Stimulated activated CD4-positive, alpha-beta T cell treated with anti-CD3 and anti-CD28 coated beads, Interleukin-12 subunit alpha, Interleukin-12 subunit beta, amount 100 ng/mL, for 48 hours (primary cell): ENCODE measurements at places on chromosomes 4 and X.

GRCh38 chr4:142040043-142040442, 403.7 kb downstream of the IL15 start:
- no peak for DNase-seq

GRCh38 chr4:175330652-175331051, 412.5 kb downstream of the ADAM29 start:
- DNase-seq = no peak

- DNase-seq = no peak
Measured at GRCh38 chr4:72966652-72967051, 102.9 kb downstream of the COX18 start.

- no peak for DNase-seq
Measured at GRCh38 chr4:150769248-150769647, 187.3 kb downstream of the MAB21L2 start.

DNA sequence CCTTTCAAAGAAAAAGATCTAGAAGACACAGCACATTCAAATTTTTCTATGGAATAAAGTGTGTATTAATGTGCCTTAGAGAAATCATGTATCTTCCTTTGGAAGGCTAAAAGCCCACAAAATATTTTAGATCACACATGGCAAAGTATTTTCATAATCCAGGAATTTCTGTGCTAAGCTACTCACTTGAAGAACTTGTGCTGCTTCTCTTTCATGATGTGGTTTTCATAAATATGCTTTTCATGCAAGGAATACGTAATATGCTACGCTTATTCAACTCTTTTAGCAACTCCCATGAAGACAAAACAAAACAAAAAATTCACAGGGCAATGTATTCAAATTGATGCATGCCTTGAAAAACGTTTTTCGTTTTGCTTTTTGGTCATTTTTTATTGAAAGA, 125.6 kb downstream of the ARHGAP24 start:
- DNase-seq = no peak

DNA sequence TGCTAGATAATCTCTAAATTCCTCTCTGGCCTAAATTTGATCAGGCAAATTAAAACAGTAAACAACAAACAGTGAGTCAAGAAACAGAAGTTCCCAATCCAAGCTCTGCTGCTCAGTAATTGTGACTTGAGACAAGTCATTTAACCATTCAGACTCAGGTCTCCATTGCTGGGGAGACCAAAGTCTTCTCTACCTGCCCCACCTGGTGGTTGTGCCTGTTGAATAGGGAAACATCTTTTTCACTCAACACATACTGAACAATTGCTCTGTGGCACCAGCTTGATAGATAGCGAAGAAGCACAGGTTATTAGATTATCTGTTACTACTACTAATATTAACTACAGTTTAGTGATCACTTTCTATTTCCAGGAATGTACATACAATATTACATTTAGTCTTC, 112.1 kb upstream of the EOLA2 start:
- no peak for DNase-seq

- no peak for DNase-seq
Measured at GRCh38 chr4:36269101-36269500, 12.3 kb upstream of the DTHD1 start.

DNA sequence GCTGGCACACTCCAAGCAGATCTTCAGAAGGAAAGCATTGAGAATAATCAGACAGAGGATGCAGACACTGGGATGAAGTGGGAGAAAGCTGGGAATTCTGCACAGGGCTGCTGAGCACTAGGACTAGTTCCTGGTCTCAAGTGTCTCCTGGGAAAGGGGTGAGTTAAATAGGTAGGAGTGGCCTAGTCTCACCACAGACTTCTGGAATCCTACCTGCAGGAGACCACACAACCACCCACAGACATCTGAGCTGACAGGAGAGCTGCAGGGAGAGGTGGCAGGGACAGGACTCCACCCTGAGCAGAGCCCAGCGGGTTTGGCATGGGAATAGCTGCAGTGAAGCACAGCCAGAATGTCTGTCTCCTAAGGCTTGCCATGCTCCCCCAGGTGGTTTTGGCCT, 95.1 kb upstream of the GALNTL6 start:
- DNase-seq = no peak

DNA sequence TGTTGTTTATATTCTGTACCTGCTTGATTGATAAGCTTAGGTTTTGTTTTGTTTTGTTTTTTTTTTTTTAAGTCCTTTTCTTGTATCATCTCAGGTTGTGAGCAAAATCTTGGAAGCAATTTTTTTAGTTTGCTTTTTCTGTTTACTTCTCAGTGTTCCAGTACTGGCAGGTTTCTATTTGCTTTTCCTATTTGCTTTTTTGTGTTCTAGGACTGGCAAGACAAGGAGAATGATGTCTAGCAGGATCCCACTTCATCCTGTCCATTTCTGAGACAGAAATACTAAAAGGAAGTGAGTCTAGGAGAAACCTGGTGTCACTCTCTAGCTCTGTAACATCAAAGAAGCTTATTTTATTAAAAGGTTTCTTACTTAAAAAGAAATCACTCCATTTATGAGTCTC, 15.6 kb downstream of the CXCL13 start:
- no peak for DNase-seq

DNA sequence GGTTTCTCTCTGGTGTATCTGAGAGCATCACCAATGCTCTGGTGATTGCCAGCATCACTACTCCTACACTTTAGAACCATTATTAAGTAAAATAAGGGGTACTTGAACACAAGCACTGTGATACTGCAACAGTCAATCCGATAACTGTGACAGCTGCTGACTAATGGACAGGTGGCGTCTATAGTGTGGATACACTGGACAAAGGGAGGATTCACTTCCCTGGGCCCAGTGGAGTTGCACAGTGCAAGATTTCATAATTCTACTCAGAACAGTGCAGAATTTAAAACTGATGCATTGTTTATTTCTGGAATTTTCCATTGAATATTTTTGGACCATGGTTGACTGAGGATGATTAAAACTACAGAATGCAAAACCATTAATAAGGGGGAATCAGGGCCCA, 97.8 kb downstream of the SHROOM3 start:
- no peak for DNase-seq

DNA sequence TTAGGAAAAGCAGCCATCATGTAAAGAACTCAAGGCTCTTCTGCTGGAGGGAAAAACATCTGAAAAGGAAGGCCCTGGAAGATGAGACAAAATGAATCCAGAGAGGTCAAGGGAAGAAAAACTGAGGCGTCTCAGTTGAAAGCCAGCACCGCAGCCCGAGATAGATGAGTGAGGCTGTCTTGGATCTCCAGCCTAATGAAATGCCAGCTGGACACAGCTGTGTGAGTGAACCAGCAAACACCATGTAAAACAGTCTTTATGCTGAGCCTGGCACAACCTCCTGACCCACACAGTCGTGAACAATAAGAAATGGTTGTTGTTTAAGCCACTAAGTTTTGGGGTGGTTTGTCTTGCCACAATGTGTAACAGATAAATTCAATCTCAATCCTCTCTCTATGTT, 48.6 kb upstream of the RASL11B start:
- no peak for DNase-seq

DNA sequence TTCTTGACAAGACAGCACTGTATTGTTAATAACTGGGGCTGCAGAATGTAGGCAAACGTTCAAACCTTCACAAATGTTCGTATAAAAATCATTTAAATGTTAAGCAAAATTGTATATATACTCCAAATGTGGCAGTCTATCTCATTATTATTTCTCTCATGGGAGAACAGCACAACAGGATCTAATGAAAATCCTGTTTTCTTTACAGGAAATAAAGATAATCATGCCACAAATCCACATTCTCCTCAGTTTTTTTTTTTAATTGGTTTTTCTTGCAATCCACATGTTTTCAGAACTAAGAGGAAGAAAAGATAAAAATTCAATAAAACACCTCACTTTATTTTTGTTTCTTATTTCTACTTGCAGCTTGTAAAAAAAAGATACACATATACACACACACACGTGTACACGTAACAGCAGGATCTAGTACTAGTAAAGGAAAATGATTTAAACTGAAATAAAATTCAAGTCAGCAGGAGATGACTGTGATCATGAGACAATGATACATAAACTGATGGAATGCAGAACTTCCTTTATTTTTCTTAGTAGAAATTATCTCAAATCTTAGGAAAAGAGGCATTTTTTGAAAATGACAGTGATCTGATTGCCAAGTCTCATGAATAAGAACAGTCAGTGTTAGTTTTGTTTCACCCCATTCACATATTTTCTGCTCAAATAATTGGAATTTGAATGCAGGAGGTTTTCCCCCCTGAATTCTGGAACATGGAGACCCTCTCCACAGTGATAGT, 11.3 kb downstream of the APBB2 start:
- no peak for DNase-seq

DNA sequence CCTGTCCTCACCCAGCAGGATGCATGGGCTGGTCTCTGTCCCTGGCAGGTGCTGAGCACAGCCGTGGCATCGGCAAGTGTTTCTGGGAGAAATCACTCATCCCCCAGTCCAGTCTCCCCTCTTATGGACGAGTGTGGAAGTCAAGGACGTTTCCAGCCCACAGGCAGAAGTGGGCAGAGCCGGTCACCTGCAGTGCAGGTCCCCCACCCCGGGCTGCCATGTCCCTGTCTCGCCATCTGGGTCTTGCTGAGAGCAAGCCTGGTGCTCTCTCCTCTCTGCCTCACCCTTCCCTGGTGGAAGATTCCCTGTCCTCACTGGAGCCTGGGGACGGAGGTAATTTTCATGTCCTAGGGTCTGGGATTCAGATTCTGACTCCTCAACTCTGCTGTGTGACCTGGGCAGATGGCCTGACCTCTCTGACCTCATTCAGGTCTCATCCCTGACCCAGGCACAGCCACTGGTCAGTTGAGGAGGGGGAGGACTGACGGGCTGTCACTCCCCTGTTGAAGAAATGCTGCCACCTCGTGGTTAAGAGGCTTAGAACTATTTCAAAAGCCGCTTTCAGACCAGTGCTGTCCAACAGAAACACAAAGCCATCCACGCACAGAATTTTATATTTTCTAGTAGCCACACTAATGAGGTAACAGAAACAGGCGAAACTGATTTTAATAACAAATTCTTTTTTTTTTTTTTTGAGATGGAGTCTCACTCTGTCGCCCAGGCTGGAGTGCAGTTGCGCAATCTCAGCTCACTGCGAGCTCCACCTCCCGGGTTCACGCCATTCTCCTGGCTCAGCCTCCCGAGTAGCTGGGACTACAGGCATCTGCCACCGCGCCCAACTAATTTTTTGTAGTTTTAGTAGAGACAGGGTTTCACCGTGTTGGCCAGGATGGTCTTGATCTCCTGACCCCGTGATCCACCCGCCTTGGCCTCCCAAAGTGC, 1.8 kb downstream of the CPZ start:
- no peak for DNase-seq

- no peak for DNase-seq
Measured at GRCh38 chr4:189845145-189845846, 95.4 kb upstream of the FRG1 start.

DNA sequence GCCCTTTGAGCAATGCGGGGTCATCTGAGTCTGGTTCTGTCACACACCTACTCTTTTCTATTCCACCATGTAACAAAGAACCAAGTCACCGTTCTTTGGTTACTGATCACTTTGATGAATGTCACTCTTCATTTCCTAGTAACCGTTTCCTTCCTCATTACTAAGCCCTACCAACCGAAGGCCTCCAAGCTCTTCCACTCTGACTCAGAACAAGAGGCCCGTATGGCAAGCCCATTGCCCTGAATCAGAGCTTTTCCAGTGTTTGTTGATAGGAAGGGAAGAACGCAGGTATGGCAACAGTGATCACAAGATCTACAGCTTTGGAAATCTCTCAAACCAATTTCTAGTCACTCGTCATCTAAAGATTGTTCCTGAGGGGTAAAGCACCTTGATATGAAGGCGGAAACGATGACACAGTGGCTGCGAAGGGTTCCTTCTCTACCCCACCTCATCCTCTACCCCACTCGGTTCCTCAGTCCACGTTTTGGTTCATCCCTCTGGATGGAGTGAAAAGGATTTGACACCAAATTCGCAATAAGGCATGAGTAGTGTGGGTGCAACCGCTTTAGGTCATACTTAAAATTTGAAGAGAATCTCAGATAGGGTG, 28.0 kb upstream of the CD40LG start:
- peak; percentile 27 for DNase-seq

DNA sequence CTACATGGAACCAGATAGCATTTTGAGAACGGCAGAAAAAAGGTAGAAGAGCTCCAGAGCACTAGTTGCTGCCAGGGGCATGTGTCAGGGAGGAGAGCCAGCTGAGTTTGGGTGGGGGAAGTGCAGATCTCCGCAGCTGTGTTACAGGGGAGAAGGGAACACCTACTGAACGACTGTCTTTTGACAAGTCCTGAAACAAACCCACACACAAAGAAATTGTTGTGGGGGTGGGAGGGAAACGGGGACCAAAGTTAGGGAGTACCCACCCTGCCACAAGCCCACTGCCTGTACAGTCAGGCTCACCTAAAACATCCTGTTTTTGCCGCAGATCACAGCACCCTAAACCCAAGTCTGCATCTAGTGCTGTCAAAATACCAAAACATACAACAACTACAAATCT, 55.5 kb downstream of the LEF1 start:
- no peak for DNase-seq

DNA sequence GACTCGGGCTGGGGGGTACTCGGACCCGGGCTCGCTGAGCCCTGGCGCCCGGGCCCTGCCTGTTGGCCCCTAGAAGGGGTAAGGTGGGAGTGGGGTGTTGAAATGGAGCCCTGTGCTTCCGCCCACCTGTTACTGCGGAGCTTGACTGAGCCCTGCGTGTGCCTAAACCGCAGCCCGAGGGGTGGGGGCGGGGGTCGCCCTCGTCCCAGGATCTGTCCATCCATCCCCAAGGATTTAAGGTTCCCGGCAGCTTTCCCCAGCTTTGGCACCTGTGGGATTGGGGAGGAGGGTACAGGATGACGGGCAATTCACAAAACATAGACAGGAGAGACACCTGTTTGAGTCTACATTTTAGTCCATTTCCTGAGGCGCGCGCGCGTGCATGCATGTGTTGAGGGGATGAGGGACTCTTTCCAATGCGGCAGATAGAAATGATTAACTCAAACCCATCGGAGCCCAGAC, 779 bp downstream of the GABRQ start:
- no peak for DNase-seq

- DNase-seq = no peak
Measured at GRCh38 chr4:149781150-149781549, 34.5 kb downstream of the IQCM start.

GRCh38 chrX:106726485-106727437, at the start of gene RNF128:
RNF128 (plus strand) TSS chrX:106726701; CDS start chrX:106726914, 213 bp downstream.
- DNase-seq = peak; percentile 6

DNA sequence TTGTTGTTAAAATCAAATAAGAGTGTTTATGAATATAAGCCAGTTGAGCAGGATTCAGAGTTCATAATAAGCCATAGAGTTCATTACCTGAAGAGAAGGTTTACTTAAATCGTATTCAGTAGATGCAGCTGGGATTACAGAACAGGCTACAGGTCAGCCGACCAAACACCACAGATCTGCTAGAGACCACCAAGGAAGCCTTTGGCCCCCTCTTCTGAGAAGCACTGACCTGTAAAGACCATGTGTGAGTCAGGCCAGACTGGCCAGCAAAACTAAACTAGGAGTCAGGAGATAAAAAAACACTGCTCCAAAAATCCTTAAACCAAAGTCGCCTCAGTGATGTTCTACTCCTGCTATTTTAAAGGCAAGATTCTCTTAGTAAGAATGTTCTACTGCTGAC, 1125.5 kb downstream of the FAT4 start:
- DNase-seq = no peak
